ENCODE measurements at places on chromosomes 16 and 17.

DNA sequence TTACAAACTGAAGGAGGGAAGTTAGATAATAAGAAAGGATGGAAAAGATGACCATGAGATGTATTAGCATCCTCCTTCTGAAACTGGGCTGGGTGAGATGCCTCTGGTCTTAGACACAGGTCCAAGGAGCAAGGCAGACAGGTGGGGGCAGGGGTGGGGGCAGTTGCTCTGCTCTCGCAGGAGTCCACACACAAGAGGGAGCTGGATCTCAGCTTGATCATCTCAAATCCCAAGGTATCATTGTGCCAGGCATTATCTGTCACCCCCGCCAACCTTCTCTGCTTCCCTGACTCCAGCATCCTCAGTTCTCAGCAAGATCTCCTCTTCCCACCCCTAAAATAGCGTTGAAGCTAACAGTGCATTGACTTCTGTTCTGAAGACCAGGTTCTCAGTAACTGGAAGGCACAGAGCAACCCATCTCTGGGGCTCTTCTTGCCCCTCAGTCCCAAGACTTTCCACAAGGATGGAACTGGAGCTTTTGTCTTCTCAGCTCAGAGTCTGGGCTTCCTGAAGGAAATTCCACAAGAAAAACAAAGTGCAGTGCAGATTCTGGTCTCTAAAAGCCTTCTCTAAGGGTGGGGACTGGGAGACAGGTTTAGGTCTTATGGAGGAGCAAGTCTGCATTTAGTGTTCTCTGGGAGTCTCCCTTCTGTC, 1.6 kb downstream of the FLOT2 start:
- no peak for DNase-seq

DNA sequence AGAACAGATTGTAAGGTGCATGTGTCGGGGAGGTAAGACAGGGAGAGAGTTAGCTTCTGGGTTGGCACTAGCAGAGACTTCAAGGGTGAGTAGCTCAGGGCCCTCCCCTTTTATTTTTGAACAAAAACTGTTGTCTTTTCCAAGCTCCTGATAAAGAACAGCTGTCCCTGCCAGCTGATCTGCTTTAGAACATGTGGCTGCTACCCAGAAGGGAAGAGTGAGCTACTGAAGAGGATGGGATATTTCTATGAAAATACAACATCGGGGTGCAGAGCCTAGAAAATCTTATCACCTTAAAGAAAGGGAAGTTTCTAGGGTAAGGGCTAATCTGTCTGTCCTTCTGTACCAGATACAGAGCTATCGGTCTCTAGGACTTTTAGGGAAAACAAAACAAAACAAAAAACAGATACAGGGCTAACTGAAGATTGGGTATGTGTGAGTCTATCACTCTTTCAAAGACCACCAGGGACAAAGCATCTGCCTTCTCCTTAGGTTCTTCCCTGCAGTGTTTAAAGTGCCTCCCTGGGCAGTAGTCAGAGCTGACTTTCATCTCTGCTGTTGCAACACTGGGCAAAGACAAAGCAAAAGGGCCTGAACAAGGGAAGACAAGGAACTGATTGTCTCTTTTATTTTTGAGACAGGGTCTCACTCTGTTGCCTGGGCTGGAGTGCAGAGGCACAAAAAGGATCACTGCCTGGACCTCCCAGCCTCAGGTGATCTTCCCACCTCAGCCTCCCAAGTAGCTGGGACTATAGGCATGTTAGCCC, 5.0 kb upstream of the DHRS13 start:
- DNase-seq, result no peak

- DNase-seq, result no peak
Measured at GRCh38 chr16:4049031-4049430, 67.2 kb downstream of the ADCY9 start.

DNA sequence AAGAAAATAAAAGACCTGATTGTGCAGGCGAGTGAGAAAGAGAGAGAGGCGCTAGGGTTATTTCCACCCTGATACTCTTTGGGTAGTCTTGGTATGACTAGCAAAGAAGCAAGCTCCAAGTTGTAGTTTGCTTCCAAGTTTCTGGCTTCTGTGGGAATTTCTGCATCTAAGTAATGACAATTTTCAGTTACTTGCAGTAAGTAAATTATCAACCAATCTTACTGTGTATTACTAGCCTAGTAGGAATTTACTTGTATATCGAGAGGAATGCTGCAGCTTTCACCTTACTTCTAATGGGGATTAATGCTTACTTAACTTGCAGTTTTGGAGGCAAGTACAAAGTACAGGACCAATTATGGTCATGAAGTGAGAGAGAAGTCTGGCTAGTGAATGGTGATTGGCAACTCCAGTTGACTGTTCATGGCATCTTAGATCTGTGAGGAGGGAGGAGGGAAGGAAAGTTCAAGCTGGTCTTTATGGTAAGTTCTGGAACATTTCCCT, 31.9 kb downstream of the TENT4B start:
- DNase-seq, result no peak

DNA sequence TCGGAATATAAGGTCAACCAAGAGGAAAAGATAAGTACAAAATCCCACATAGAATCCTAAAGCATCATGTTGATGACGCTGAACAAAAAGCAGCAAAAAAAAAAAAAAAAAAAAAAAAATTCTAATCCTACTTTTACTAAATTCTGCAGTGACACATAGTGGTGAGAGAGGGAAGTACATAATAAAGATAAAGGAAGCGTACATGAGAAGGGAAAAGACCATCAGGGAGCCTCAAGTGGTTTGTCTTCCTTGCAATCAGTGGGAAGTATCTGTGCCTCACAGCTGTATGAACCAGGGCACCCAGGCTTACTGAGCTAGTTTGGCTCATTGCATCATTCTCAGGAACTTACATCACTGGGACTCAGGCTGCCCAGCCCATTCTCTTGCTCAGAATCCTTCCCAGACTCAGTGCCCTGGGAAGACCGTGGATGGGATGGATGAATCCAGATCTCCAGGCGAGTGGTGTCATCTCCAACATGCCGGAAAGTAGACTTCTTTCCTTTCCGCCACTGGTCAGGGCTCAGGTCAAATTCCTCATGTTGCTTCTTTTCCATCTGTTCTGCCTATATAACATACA, 21.2 kb downstream of the SMG6 start:
- no peak for DNase-seq

Measured in stimulated activated CD4-positive, alpha-beta T cell treated with anti-CD3 and anti-CD28 coated beads, Interleukin-4, amount 100 ng/mL, for 48 hours (primary cell).